ENCODE measurements at places on chromosomes 16 and 17.
A peak's percentile ranks its signal among the peaks of the same experiment; 100 is the strongest.

GRCh38 chr17:34275881-34276280 is 5.9 kb downstream of the CCL7 start:
- no peak for DNase-seq

DNA sequence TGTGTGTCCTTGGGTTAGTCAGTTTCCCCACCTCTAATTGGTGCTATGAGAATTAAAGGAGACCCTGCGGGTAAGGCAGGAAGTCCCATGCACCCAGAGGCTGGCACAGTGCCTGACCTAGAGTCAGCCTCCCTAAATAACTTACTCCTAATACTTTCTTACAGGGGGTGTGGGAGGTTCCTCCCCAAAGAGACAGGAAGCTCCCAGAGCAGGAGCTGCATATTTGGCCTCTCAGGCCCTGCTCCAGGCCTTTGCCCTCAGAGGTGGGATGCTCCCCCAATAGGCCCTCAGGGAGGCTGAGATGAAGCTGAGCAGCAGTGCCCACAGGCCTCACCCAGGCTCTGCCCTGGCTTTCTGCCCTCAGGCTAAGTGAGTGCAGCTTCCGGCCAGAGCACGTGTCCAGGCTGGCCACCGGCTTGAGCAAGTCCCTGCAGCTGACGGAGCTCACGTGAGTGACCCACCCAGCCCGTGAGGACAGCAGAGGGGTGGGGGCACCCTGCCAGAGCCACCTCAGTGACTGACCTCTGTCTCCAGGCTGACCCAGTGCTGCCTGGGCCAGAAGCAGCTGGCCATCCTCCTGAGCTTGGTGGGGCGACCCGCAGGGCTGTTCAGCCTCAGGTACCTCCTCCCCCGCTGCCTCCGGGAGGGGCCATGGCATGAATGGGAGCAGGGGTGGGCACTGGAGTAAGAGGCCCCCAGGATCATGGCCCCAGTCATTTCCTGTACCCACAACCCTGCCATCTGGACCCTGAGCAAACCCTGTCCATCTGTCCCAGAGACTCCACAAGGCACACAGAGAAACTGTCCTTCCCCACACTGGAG is 31.1 kb upstream of the CPNE2 start:
- peak; percentile 91 for DNase-seq

DNA sequence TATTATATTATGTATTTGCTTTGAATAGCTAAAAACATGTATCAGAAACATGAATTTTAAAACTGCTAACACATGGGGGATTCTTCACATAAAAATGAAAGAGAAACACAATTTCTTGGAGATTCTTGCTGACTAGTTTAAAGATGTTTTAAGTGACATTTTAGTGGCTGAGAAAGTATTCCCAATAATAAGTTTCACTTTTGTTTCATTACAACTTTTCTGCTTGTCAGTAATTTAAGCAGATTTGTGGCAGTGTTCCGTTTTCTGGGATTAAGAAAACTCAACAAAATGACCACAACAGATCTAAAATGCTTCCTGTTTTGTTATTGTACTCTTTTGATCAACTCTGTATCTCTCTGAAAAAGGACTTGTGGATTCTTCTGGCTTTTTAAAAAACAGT is 75.9 kb downstream of the NLK start:
- DNase-seq: no peak

DNA sequence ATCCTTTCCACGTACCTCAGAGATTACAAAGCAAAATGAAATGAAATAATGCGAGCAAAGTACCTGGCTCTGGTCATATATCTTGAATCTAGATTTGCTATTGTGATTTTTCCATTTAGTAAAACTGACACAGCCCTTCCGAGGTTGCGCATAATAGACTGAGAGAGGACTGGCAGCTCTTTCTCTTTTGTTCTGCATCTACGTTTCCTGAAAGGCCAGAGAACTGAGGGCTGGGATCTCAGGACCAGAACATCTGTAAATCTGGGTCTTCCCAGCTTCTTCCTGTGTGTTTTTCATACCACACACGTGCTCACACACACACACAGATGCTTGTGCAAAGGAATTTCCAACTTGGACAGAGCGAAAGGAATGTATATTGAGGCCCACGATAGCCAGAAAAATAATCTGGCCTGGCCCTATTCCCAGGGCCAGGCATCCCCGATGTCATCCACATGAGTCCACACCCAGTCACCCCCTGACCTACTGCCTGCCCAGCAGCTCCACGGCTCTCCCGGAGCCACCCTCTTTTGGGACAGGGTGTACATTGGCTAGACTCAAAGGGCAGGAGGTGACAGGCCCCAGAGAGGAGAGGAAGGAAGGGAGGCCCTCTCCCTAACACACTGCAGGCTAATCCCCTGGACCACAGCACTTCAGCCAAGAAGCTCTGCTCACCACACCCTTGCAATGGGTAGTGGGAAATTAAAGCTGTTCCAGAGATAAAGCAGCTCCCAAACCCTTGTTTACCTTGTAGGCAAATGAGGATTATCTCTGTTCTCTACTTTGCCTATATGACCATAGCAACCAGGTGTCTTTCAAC is 41.8 kb downstream of the NOL11 start:
- no peak for DNase-seq

GRCh38 chr16:3143598-3144320 is 8.9 kb downstream of the ZNF213 start:
- no peak for DNase-seq

- no peak for DNase-seq
These were observed 58.5 kb upstream of the CREBBP start for GRCh38 chr16:3938843-3939624.

GRCh38 chr16:26909623-26910022 is 157.1 kb upstream of the C16orf82 start:
- no peak for DNase-seq

GRCh38 chr16:11627822-11628457 is 40.3 kb upstream of the SNN start:
- DNase-seq: no peak

GRCh38 chr17:1251866-1252608 is 18.2 kb upstream of the BHLHA9 start:
- DNase-seq: no peak

DNA sequence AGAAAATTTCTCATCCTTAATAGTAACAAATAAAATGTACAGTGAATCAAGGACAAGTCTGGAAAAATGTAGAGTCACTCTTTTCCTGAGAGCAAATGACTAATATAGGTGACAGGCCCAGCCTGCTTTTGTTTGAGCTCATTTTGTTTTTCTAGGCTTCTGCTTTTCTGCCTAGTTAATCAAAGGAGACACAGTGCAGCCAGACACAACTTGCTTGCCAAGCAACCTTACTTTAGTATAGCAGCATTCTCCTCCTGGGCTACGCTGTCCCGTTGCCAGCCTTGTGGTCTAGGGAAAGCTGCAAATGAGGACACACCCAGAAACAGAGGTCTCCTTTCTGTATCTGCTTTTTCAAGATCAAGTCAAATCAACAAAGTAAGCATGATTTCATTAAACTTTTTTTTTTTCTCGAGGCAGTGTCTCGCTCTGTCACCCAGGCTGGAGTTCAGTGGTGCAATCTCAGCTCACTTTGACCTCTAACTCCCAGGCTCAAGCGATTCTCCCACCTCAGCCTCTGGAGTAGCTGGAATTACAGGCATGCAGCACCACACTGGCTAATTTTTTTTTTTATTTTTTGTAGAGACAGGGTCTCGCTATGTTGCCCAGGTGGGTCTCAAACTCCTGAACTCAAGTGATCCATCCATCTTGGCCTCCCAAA is 17.2 kb downstream of the GINS3 start:
- no peak for DNase-seq

- DNase-seq: no peak
These were observed at the start of gene ZG16B for GRCh38 chr16:2829501-2830354. ZG16B (plus strand) TSS chr16:2830303; CDS start chr16:2830442, 139 bp downstream.

DNA sequence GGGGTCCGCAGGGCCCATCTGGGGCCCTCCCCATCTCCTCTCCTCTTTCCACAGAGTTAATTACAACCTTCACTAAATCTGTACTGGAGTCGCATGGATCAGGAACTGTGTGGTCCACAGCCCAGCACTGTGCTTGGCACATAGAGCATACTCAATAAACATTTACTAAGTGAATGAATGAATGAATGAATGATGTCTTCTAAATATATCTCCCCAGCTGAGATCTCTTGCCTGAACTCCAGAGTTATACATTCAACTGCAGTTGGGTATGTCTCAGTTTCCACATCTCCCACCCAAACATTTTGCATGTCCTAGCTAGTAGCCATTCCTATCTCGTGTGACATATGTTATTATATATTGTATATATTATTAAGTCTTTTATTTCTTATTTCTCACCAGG is 28.7 kb upstream of the IL21R start:
- no peak for DNase-seq

DNA sequence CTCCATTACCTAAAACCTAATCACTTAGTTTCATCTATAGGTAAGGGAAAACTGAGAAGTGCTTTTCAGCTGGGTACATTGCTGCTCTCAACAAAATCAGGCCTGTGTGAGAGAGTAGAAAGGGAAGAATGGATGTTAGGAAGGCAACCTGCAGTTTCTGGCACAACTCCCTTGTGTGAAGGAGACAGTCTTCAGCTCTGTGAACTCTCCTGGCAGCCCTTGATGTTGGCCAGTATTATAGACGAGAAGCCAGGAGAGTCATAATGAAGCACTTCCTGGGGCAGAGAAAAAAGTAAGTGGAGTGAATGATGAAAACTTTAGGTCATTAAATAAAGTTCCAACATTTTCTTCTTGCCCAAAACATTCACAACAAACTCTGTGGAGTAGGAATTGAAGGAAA is 260.1 kb downstream of the IRX3 start:
- DNase-seq: no peak

Data from ascending aorta (tissue), 2 donors.